Pulmonary artery endothelial cell (primary cell): ENCODE measurements at places on chromosomes 12 and 14. TPM values are rescaled to one million over a fixed set of nuclear protein-coding genes. Genes with fewer than 3 reads are reported as not detected.

GRCh38 chr14:101561145-101561896 lies at the start of gene DIO3:
Gene DIO3 (plus strand): TSS chr14:101561495.
- no peak for DNase-seq

DNA sequence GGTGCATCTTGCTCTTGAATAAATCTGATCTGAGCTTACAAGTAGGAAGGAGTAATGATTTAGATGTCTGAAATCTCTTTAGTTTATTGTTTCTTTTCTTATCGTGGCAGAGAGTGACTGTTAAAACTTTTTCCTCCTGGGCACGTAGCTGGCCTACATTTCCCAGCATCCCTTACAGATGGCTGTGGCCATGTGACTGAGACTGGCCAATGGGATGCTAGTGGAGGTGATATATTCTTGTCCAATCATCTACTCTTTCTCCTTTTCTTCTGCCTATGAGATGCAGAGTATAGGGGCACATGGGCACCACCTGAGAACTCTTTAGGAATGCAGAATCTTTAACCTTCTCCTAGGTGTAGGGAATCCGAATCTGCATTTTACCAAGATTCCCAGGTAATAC lies 237.3 kb downstream of the RGS6 start:
- DNase-seq = no peak

The PIK3C2G gene
- not detected in 2 replicates for total RNA-seq

- DNase-seq = no peak
Measured at GRCh38 chr14:48005986-48006385, 330.6 kb upstream of the MDGA2 start.

GRCh38 chr12:22415342-22416309 lies 81.1 kb upstream of the ST8SIA1 start:
- no peak for DNase-seq

GRCh38 chr12:53231921-53232645 lies at the start of gene RARG:
Gene RARG (minus strand): TSS chr12:53232209. CDS start chr12:53227545, 4,664 bp downstream.
- DNase-seq = no peak

The AMN gene
- total RNA-seq = 0.13 TPM in 1 of 2 replicates, not detected in the other

DNA sequence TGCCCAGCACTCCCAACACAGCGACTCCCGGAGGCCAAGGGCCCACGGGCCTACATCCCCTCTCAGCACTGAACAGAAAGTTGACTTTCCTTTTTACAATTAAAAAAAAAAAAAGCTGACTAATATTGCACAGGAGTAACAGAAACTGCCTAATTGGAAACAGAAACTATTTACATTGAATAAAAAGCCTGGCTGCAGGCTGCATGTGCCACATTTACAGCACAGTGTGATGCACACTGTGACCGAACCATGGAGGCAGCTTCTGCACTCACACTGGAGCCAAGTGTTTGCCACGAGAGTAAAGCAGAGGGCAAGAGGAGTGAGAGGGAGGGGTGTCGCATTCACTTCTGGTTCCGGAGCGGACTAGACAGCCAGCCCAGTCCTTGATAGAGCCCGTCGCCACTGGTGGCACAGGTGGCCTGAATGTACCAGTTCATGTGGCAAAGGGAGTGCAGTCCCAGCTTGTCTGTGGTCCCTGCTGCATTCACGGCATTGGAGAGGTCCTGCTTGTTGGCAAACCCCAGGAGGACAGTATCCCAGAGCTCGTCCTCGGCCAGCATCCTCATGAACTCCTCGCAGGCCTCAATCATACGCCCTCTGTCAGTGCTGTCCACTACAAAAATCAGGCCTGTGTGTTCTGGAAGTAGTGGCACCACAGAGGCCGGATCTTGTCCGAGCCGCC lies 59.2 kb downstream of the SPPL3 start:
- no peak for DNase-seq

- DNase-seq = no peak
Measured at GRCh38 chr14:92437729-92438285, 75.8 kb upstream of the RIN3 start.

- no peak for DNase-seq
Measured at GRCh38 chr12:67042697-67043131, 226.4 kb upstream of the CAND1 start.

GRCh38 chr14:90293766-90294730 lies 37.7 kb downstream of the NRDE2 start:
- DNase-seq = no peak

The KRT83 gene
- not detected in 2 replicates for total RNA-seq

GRCh38 chr12:18969512-18969911 lies 160.0 kb upstream of the PLEKHA5 start:
- DNase-seq = no peak

GRCh38 chr12:96431067-96431466 lies 30.8 kb upstream of the CDK17 start:
- no peak for DNase-seq

DNA sequence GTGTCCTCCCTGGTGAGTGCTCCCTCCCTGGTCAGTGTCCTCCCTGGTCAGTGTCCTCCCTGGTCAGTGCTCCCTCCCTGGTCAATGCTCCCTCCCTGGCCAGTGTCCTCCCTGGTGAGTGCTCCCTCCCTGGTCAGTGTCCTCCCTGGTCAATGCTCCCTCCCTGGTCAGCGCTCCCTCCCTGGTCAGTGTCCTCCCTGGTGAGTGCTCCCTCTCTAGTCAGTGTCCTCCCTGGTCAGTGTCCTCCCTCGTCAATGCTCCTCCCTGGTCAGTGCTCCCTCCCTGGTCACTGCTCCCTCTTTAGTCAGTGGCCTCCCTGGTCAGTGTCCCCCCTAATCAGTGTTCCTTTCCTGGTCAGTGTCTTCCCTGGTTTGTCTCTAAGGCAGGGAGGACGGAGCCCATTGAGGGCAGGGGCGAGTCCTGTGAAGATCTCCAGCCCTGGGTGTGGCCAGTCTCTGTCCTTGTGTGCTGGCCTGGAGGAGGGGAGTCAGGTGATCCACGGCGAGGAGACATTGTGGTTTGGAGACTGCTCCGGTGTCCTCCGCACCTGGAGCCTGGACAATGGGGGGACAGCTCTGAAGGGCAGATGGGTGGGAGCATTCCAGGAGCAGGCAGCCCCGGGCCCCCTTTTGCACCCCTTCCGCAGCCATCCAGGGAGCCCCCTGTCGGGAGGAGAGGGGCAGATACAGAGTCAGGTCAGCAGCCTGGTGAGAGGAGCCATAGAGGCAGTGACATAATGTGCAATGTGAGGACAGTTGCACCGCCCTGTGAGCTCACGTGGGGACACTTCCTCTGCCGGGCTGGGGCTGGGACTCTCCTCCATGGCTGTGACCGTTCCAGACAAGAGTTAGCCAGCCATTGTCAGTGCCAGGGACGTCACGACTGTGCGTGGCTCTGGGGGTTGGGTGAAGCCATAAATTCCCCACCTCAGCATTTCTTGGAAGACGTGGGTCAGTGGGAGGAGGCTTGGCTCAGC lies 93.4 kb downstream of the ADGRD1 start:
- no peak for DNase-seq

GRCh38 chr12:111035578-111036301 lies 115.4 kb upstream of the MYL2 start:
- DNase-seq = no peak

The SAMD15 gene
- total RNA-seq = 1.8 TPM in 2 replicates

DNA sequence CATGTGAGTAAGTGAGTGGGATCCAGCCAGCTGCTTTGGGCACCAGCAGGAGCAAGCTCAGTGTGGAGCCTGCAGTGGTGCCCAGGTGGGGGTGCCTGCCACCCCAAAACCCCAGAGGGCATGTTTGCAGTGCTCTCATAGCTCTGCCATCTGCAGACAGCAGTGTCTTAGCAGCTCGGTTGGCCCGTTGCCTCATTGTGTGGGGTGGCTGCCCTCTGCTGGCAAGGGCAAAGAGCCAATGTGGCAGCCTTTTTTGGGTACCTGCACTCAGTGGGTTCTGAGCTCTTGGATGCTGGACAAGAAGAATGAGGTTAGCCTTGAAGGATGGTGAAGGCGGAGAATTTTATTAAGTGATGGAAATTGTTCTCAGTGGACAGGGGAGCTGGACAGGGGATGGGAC lies 52.3 kb downstream of the NEUROD4 start:
- DNase-seq = no peak

GRCh38 chr14:72419226-72419775 lies 474.6 kb downstream of the DPF3 start:
- DNase-seq = no peak

DNA sequence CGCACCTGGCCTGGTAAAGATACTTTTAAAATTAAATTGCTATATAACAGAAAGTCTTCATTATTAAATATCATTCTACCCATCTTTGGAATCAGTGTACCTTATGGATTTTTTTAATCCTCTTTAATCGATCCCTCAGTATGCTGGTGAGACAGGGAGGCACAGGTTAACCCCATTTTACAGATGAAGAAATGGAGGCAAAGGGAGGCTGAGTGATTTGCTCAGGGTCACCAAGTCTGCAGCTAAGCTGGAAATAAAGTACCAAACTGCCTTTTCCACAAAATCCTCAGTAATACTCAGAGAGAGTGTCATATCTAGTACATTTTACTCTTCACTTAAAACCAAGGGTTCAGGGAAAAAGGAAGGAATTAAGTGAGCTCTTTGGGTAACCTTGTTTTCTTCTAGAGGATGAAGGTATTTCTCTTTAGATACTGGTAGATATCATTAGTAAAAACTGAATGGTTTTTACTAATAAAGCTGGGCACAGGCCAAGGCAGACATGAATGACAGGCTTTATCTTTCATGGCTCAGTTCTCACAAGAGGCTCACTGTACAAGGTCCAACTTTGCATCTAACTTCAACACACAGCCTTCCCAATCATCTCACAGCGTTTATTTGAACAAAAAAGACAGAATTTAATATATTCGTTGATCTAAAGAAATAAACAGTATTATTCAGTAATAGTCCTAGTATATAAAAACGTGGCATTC lies 35.3 kb upstream of the TTC7B start:
- no peak for DNase-seq

DNA sequence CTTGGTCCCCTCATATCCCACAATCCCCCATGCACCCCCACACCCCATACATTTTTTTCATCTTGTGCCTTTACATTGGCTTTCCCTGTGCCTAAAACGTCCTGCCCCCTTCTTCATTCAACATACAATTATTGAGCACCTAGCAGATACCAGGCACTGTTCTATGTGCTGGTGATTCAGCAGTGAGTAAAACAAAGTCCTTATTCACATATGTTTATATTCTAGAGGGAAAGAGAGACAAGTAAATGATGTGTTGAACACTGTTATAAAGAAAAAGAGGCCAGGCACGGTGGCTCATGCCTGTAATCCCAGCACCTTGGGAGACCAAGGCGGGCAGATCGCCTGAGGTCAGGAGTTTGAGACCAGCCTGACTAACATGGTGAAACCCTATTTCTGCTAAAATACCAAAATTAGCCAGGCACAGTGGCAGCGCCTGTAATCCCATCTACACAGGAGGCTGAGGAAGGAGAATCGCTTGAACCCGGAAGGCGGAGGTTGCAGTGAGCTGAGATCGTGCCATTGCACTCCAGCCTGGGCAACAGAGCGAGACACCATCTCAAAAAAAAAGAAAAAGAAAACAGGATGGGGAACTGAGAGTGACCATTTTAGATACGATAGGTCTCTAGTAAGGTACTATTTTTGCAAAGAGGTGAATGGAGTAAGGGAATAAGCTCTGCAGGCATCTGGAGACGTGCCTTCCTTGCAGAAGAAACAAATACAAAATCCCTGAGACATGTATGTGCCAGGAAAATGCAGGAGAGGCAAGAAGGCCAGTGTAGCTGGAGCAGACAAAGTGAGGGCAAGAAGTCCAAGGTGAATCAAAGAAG lies 12.2 kb downstream of the SLC7A7 start:
- no peak for DNase-seq

The KITLG gene
- total RNA-seq = 11.4 and 23.4 TPM in 2 replicates

GRCh38 chr14:54638135-54638446 lies 71.2 kb downstream of the SAMD4A start:
- no peak for DNase-seq

GRCh38 chr14:98893675-98894074 lies 378.3 kb downstream of the BCL11B start:
- no peak for DNase-seq

DNA sequence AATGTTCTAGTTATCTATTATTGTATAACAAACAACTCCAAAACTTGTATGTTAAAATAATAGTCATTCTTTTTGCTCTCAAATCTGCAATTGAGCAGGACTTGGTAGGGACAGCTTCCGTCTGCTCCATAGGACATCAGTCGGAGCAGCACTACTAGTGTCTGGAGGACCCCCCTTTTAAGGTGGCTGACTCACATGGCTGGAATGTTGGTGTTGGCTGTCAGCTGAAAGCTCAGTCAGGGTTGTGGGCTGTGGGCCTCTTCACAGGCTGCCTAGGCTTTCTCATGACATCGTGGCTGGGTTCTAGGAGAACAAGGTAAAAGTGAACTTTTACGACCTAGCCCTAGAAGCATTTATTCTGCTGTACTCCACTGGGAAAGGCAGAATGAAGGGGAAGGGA lies 160.6 kb downstream of the ANO4 start:
- DNase-seq = no peak

DNA sequence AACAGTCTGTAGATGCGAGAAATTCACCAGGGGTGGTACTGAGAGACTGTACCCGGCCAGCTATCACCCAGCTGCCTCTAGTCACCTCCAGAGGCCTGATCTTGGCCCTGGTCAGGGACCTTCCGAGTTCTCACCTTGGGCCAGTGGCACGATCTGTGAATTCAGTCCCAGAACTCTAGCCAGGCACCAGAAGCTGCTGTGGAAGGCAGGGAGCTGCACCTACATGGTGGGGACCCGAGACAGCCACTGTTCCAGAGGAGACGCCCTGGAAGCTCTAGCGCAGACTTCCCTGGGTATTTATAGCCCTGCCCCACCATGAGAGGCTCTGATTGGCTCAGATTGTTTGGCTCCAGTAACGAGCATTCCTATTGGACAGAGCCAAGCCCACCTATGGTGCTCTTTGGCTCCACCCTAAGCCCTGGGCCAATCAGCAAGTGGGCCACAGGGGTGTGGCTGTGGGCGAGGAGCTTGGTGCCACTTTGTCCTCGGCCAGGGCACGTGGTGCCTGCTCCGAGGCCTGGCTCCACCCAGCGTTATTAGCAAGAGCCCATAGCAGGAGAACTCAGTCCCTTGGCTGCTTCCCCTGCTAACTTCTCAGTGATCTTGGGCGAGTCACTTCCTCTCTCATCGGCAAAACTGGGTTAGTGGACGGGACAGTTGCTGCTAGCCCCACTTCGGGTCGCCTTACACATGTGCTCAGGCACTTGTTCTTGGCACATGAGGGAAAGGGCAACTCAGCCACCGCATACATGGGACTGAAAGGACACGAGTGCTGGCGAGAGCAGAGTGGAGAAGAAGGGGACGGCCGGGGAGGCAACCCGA lies 89.0 kb upstream of the BCL11B start:
- no peak for DNase-seq

The SNW1 gene
- 60.4 and 71.4 TPM in 2 replicates for total RNA-seq

The KRT2 gene
- total RNA-seq = not detected in 2 replicates

The SLC11A2 gene
- 56.5 and 70.4 TPM in 2 replicates for total RNA-seq

- DNase-seq = no peak
Measured at GRCh38 chr12:54680374-54680773, 32.2 kb upstream of the DCD start.

GRCh38 chr14:83568141-83568540 lies 1961.8 kb upstream of the FLRT2 start:
- DNase-seq = no peak

GRCh38 chr12:3071107-3071506 lies 6.1 kb upstream of the TSPAN9 start:
- no peak for DNase-seq

The SERPINA3 gene
- total RNA-seq = 0.63 and 1.5 TPM in 2 replicates

The ADAM21 gene
- total RNA-seq = 0.28 and 0.40 TPM in 2 replicates
